ENCODE measurements at places on chromosomes 13 and 19. TPM values are rescaled to one million over a fixed set of nuclear protein-coding genes. Genes with fewer than 3 reads are reported as not detected.

SHC2 gene
- 78.5 TPM for polyA plus RNA-seq

DNA sequence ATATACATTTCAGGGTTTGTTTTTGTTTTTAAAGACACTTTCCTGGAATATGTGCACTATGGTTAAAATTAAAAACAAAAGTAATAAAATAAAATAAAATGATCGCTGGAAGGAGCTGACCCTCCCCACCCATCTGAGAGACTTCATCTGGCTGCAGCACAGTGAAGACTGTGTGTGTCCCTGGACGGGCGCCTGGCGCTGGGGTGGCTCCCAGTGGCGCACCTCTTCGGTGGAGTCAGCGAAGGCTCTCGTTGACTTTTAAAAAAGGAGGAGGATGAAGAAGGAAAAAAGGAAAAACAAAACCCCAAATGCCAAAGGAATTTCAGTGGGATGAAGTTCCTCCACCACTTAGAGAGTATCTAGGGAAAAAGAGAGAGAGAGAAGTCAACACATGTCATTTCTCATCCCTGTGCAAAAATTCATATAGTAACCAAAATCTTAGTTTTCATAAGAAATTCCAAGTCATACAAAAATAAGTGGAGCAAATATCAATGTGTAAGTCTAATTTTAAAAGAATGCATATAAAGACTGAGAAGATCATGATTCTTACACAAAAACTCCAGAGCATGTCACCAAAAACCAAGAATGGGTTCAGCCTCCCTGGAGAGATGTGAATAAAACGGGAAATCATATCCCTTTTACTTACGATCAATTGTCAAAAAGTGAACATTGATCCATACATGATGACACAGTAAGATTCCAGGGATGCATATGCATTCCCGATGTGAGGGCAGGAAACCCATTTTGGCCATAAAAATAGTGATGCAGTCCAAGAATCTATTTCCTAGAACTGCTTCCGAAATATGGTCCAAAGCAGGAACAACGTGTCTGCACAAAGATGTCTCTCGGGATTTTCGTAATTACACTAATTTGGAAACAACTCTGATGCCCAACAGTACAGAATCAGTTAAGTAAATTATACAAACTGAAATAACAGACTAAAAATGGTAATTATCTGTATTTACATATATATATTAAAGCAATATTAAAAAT is 123.8 kb downstream of the STK24 start:
- no peak for DNase-seq

GRCh38 chr13:29279356-29280254 is 315.9 kb downstream of the SLC7A1 start:
- no peak for DNase-seq

ZNF93 gene
- polyA plus RNA-seq: 2.3 TPM

DNA sequence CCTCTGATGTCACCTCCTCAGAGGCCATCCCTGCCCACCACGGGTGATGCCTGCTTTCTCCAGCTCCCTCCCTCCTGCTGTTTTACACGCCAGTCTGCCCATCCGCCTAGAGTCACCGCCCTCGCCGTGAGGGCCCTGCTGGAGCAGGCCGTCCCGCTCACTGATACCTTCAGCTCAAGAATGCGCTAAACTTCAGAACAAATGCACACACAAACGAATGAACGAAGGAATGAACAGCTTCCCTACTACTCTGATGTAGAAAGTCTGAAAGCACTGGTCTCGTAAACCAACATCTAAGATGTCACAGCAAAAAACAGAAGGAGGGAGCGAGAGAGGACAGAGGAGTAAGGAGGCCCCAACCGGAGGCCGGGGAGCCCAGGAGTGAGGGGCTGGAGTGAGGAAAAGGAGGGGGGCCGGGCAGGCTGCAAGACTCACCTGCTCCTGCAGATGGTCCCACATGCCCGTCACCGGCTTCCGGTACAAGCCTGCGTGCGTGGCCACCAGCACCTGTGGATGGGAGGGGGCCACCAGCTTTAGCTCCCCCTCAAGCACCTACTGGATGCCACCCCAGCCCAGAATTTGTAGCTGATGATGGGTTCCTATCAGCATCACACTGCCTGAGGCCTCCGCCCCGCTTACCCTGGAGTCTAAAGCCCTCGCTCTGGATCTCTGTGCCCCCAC is 4.0 kb downstream of the PNKP start:
- DNase-seq: no peak

SBSN gene
- 0.05 TPM for polyA plus RNA-seq

DNA sequence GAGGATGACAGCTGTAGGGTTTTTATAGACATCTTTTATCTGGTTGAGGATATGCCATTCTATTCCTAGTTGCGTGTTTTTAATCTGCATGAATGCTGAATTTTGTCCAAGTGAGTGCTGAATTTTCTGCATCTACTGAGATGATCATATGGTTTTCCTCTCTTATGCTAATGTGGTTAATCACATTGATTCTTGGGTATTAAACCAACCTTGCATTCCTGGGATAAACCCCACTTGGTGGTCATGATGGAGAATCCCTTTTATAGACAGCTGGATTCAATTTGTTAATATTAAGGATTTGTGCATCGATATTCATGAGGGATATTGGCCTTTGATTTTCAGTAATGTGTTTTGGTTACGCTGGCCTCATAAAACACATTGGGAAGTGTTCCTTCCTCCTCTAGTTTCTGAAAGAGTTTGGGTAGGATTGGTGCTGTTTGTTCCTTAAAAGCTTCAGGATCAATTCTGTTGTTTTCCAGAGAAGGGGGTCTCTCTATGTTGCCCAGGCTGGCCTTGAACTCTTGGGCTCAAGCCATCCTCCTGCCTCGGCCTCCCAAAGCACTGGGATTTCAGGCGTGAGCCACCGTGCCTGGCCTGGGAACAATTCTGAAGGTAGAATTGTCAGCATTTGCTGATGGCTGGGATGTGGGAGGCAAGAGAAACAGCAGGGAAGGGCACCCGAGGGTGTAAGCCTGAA is 7.3 kb upstream of the LINGO3 start:
- no peak for DNase-seq

Data from spleen (tissue), 13 donors.